NT2/D1 (cell line): ENCODE measurements at places on chromosomes 2 and 18.

DNA sequence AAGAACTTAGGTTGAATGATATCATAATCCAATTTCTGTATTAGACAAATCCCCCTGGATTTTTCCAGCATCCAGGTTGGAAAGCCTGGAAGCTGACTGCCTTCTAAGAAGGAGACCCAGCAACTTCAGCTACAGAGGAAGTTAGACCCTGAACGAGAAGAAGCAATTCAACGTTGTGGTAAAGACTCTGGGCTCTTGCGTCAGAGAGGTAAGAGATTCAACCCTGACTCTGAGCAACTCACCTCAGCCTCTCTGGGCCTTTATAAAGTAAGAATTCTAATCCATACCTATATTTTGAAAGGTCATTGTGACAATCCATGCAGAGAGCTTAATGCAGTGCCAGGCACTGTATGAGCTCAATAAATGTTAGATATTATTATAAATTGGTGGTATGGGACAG lies 9.7 kb downstream of the E2F6 start:
- DNase-seq = no peak

- no peak for DNase-seq
Measured at GRCh38 chr2:233363744-233364235, 9.5 kb downstream of the DGKD start.

DNA sequence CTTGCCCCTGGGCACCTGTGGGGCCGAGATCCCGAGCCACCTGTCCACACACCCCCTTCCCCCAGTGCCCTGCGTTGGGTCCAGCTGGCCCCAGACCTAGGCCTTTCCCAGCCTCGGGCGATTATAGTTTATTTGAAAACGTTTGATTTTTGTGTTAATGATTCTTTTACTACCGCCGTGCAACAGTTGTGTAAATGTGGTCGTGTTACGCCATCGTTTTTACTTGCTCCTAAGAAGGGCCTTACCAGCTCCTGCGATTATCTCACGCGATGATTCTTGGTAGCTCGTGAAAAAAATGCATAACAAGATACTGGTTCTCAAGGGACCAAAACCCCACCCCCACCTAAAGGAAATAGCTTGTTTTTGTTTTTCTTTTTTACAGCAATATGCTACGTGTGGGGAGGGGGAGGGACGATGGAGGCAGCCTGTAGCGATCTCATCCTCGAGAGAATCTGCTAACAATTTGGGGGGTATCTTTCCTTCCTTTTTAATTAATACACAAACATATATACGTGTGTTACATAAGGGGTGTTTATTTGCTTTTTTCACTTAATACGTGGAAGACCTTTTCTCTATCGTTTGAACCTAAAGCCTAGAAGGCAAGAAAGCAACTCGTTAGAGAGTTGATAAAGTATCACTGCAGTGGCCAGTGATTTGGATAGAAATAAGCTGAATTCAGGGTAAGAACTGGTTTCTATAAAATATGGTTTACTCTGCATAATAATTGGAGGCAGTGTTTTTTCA lies 1.0 kb downstream of the ZDBF2 start:
- peak; percentile 18 for DNase-seq

- DNase-seq = no peak
Measured at GRCh38 chr2:26737221-26737620, 26.9 kb upstream of the SLC35F6 start.

DNA sequence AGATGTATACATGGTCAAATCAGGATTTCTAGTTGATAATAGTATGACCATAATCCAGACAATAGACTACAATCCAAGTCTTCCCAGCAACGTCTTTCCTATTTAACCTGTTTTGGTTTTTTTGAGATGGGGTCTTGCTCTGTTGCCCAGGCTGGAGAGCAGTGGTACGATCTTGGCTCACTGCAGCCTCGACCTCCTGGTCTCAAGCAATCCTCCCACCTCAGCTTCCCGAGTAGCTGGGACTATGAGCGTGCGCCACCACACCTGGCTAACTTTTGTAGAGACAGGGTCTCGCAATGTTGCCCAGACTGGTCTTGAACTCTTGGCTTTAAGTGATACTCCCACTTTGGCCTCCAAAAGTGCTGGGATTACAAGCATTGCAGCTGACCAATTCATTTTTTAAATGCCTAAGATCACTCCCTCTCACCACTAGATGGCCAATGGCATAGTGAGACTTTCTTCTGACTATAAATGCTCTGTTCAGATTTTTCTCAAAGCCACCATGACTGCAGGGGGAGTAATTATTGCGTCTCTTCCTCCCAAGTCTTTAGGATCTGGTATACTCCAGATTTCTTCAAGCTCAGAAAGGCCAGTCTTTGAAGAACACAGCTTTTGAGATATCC lies 47.6 kb downstream of the HNRNPLL start:
- no peak for DNase-seq

DNA sequence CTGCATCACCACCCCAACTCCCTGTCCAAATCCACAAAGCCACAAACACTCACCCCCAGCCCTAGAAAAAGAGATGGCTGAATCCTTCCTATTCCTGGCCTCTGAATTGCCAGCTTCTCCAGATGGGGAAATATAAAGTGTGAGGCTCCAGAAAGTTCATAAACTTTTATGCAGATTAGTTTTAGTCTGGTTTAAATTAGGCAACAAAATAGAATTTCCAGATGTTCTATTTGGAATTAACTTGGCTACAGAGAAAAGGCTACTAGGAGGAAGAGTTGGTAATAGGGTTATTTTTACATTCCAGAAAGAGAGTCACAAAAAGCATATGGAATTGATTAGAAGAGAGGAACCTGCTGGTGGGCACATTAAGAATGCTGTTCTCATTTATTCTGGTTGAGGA lies 56.0 kb downstream of the EN1 start:
- no peak for DNase-seq

DNA sequence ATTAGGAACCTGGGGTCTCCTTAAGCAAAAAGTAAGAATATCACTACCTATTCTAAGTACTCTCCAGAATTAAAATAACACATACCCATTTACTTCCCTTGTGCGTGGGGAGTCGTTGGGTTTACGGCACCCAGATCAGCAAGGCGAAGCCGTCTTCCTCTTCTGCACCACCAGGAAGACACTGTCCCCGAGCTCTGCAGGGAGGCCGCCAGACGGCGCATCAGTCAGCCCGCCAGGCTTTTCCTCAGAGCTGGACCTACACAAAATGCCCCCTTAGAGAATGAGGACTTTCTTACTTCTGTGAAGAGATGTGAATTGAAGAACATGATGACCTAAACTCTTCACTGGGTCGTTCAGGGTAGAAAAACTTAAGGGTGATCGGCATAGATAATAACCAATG lies 526.5 kb downstream of the GALR1 start:
- DNase-seq = no peak

DNA sequence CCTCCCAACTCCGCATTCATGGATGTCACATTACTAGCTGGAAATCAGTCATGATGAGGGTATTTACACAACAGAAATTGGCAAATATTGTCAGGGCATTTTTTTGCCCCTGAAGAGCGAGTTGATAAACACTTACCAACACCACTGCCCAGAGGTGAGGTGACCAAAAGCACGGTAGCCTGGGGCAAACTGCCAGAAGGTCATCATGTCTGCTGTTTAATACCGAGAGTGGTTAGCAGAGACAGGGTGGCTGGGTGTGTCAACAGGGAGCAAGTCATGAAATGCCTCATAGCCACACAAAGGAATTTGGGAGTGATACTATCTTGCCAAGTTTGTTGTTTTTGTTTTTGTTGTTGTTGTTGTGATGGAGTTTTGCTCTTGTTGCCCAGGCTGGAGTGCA lies 37.0 kb upstream of the EPC2 start:
- DNase-seq = no peak

GRCh38 chr2:193103064-193103463 lies 908.3 kb upstream of the TMEFF2 start:
- DNase-seq = no peak

DNA sequence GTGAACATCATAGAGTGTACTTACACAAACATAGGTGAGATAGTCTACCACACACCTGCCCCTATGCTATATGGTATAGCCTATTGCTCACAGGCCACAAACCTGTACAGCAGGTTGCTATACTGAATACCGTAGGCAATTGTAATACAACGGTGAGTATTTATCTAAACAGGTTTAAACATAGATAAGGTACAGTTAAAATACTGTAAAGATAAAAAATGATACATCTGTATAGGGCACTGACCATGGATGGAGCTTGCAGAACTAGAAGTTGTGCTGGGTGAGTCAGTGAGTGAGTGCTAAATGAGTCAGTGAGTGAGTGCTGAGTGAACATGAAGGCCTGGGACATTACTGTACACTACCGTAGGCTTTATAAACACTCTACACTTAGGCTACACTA lies 267.0 kb upstream of the HS6ST1 start:
- no peak for DNase-seq

DNA sequence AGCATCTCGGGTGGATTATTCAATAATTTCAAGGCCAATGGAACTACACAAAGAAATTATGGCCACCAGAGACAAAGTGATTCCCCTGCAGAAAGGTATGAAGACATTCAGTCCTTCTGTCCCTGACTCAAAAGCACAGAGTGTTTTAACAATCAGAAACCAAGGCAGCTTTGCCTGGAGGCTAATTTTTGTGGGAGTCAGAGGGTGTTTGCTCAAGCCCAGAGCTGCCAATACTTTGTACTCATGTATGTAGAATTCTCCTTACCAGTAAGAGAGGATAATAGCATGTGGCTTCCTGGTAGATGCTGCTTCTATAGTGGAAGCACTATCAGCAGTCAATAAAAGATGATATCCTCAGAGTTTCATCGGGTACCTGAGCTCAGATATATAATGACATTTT lies 178.4 kb downstream of the KCNE4 start:
- no peak for DNase-seq
